Tibial artery (tissue), 4 donors: ENCODE measurements at places on chromosomes 1 and 21.

- peak; percentile 85 for DNase-seq
Measured at GRCh38 chr1:183877053-183877720, 72.3 kb downstream of the RGL1 start.

DNA sequence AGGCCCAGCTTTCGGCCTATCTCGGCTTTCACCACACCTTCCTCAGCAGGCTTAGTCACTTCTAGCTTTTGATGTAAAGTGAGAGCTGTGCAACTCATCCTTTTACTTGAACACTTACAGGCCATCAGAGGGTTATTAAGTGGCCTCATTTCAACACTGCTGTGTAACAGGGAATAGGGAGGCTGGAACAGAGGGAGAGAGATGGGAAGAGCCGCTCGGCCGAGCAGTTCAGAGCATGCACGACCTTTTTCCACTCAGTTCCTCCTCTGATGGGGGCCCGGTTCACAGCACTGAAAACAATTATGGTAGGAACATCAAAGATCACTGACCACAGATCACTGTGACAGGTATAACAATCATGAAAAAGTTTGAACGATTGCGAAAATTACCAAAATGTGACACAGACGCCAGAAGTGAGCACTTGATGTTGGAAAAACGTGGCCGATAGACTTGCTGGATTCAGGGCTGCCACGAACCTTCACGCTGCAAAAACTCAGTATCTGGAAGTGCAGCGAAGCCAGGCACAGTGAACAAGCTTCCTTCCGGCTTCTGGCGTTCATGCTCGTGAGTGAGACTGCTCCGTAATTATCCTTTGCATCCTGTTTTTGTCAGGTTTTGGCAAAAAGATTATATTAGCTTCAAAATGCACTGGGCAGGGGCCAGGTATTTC is 28.6 kb downstream of the AGPAT3 start:
- DNase-seq = no peak

GRCh38 chr1:225182716-225183115 is 245.1 kb downstream of the LBR start:
- no peak for DNase-seq

- no peak for DNase-seq
Measured at GRCh38 chr1:114094675-114095074, 59.0 kb downstream of the SYT6 start.
